SJSA1 (cell line): ENCODE measurements at places on chromosomes 7 and 10. TPM values are rescaled to one million over a fixed set of nuclear protein-coding genes. Genes with fewer than 3 reads are reported as not detected.

- DNase-seq = no peak
Measured at GRCh38 chr10:72306215-72306760, 32.6 kb downstream of the DDIT4 start.

DNA sequence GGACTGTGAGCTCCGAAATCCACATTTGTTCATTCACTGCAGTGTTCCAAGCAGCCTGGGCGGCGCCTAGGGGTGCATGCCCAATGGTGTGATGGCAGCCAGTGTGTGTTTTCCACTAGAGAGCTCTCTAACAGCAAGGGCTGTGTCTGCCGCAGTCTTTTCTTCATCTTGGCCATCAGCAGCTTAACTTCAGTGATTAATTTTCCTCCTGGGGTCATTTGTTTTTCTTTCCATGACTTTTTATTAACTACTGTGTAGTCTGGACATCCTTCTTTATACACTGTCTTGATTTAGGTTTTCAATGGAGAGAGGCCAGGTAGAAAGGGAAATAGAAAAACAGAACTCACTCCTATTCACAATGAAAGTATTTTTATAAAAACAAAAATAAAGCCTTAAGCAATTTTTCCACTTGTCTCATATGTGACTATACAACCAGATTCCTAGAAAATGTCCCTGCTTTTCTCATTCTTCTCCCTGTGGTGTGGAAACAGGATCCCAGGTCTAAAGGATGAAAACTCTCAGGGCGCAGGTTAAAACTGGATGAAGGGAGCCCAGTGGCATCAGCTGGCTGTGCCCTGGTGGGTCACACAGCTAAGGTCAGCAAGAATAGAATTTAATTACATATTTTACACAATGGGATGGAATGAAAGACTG, 176.8 kb downstream of the PKD1L1 start:
- peak; percentile 52 for DNase-seq

LRIT1 gene
- total RNA-seq = not detected in 2 replicates

CALML5 gene
- total RNA-seq = not detected in 2 replicates

- no peak for DNase-seq
Measured at GRCh38 chr7:137298464-137298794, 45.1 kb downstream of the PTN start.

GRCh38 chr7:87448388-87448787, 27.1 kb downstream of the ABCB4 start:
- DNase-seq = no peak

SPACDR gene
- 0.66 TPM in 1 of 2 replicates, not detected in the other for total RNA-seq

- no peak for DNase-seq
Measured at GRCh38 chr10:78389419-78389818, 355.8 kb downstream of the RPS24 start.

- no peak for DNase-seq
Measured at GRCh38 chr7:148304083-148304335, 286.6 kb upstream of the C7orf33 start.

POMZP3 gene
- total RNA-seq = 8.5 and 9.1 TPM in 2 replicates

STEAP1 gene
- total RNA-seq = 8.3 and 14.2 TPM in 2 replicates

DNA sequence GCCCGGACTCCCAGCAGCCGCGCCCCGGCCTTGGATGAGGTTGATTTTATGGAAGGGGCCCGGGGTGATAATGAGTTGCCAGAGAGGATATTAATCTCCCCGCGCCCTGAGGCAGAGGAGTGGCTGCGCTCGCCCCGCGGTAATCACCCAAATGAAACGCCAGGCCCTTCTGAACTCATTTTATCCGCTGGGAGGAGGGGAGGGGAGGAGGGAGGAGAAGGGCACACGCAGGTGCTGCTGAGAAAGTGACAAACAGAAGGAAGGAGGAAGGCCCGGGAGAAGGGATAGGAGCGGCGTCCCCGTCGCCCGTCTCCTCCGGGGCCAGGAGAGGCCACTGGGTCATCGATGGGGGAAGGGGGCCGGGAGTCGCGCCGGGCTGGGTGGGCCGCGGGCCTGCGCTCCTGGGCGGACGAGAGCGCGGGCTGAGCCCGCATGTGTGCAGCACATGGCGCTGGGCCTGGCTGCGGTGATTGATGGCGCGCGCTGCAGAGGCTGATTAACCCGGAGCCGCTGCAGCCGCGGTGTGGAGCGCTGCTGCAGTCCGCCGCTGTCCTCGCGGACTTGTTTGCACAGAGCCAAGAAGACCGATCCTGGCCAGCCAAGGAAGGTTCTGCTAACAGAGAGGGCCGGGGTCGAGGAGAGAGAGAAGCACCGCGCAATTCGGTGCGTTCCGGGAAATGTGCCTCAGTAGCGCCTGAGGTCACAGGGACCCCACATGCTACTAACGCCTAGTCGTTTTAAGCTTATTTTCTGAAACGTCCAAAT, 6.5 kb downstream of the MNX1 start:
- peak; percentile 28 for DNase-seq

RAMP3 gene
- total RNA-seq = not detected in 2 replicates

DNA sequence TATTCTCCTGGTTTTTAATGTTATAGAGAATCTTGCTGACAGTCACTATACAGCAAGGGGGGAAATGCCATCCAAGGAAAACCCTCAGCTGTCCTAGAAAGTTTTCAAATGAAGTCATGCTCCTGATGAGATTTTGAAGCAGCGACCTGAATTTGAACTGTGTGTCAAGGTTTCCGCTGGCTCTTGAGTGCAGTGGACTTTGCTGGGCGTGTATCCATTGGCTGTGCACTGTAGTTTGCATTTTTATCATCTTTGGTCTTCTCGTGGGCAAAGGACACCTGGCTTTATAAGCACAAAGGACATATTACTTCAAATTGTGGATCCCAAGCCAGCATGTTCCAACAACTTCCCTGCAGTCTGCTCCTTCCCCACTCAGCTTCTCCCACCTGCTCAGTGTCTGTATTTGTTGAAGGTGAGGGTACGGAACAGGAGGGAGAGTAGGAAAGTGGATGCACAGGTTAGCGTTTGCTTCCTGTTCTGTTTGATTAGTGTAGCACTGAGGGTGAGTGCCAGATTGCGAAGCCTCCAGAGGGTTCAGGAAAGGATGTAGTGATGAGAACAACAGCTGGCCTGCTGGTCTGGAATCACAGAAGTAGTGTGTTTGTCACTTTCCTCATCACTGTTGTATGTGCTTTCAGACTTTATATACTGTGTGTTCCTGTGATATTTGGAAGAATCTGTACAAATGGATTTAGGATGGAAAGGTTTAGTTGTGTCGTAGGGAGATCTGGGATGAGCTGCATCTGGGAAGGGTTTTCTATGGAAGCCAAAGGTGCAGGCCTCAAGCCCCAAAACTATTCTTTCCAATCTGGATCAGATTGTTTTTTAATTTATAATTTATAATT, 204.8 kb downstream of the BMPER start:
- no peak for DNase-seq

DNA sequence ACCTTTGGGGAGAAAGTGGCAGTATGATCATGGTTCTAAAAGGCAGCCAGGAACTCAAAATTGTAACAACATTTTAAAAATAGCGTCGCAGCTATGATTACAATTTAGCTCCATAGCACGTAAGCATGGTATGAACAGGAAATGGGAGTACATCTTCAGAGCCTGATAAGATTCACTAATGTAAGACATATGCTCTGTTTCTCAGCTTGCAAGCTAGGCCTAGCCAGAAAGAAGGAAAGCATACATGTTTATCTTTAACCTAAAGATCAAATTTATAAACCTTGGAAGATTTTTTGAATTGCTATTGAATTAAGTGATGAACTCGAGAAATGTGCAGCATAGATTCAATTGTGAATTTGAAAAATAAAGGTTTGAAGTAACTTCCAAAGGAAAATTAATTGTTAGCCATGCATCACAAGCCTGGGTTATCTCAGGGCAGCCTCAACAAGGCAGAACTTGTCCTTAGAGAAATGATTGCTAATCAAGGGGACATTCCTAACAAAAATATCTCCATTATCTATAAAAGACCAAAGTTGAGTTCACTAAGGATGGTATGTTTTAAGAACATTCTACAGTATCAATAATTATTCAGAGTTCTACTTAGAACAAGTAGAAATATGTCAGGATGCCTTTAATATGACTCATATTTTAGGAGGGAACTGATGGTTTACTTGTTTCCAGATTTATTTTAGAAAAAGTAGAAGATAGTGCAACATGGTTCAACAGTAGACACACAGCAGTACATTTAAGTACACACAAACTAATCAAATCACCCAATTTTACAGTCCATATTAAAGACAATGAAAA, 38.8 kb upstream of the SEPTIN7 start:
- no peak for DNase-seq

DPYSL4 gene
- total RNA-seq = 1.3 TPM in 1 of 2 replicates, not detected in the other

DNA sequence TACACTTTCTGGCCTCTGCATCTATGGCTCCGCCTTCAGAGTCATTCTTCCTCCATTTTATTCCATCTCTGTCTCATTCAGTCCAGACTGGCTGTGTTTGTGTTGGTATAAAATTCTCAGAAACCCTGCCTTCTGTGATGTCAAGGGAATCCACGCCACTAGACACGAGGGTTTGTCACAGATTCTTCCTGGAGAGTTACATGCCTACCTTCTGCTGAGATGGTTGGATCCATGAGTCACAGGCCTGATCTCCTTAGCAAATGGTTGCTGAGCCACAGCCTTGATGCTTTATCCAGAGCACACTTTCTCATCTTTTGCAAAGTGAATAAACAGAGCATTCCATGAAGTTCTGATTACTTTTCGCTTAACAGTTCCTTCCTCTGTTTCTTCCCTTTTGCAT, 35.9 kb upstream of the TSPAN33 start:
- DNase-seq = no peak

ADCYAP1R1 gene
- total RNA-seq = not detected in 2 replicates

DNA sequence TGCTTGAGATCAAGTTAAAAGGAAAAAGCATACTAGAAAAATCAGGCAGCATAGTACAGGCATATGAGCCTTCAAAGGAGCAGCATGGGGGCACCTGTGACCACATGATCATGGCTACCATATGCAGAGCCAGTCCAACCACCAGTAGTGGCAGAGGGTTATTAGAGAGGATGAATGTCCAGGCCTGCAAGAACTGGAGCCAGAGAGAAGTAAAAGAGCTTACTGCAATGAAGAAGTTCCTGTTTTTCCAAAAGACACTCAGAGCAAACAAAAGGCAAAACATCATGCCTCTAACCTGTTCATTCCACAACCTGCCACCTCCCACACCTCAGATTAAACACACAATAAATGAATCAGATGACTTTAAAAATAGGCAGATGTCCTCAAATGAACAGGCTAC, 99.6 kb upstream of the NAMPT start:
- DNase-seq = no peak

- DNase-seq = peak; percentile 59
Measured at GRCh38 chr7:31192986-31193385, 140.9 kb downstream of the ADCYAP1R1 start.

DNA sequence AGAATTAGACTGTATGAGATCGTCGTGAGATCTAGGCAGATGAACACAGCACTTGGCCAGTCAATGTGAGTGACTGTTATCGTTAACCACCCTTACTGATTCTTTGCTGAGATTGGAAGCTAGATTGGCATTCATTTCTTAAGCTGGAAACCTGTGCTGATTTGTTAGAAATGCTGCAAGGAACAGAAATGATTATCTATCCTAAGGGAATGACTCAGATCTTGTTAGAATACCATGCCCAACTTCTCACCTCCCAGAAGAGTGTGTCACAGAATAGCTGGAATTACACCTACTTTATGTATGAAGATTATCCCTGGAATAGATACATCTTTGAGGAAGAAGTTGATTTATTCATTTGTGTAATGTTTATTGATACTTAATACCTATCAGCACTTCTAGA, 275.2 kb downstream of the AUTS2 start:
- DNase-seq = no peak

- DNase-seq = no peak
Measured at GRCh38 chr10:79137300-79137756, 68.6 kb downstream of the ZMIZ1 start.

DNA sequence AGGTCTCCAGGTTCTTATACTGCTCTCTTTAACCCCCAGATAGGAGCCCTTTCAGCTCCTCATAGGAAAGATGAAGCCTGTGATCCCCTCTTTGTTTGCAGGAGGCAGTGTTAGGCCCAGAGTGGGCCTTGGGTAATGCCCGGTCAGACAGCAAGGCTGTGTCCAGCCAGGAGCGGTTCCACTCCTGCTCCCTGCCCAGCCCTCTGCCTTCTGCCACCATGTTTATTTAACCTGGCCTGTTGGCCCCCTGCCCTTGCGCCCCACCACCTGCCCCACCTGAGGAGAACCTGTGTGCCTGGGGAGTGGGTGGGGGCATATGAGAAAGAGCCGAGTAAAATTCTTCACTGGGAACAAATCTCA, 24.3 kb downstream of the CDH23 start:
- DNase-seq = no peak

GRCh38 chr10:88244781-88245625, 338.1 kb downstream of the RNLS start:
- DNase-seq = no peak

EPO gene
- total RNA-seq = not detected in 2 replicates

DNA sequence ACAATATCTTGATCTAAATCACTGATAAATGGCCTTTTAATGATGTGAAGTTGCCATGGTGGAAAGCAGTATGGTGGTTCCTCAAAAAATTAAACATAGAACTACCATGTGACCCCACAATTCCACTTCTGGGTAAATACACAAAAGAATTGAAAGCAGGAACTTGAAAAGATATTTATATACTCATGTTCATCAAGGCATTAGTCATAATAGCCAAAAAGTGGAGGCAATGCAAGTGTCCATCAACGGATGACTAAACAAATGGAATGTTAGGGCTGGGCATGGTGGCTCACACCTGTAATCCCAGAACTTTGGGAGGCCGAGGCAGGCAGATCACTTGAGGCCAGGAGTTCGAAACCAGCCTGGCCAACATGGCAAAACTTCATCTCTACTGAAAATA, 2.0 kb upstream of the DNAJC12 start:
- no peak for DNase-seq

DNA sequence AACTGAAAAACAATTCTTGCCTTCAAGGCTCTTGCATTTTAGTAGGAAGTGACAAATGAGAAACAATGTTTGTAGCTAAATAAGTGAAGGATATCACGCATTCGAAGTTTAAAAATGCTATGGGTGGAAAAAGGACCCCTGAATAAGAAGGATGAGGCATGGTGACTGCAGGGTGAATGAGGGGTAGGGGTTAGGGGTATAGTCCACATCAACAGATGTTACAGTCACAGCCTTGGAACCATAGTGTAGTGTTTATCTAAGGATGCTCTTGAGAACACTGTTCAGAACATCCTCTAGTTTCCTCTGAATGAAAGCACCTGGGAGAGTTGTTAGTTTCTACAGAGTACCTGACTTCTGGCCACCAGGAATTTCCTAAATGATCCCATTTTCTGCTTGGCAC, 157.0 kb downstream of the RELN start:
- no peak for DNase-seq
